ENCODE measurements at places on chromosomes 3 and 15.
A peak's percentile ranks its signal among the peaks of the same experiment; 100 is the strongest.

- H3K36me3 ChIP-seq = no peaks in the 10 kb centered on the region
- DNase-seq = no peak
- H3K27me3 ChIP-seq = no peaks in the 10 kb centered on the region
- no peak overlapping the region for H3K27ac ChIP-seq
- no peak overlapping the region for H3K4me3 ChIP-seq
Measured at GRCh38 chr3:156603379-156604017, 48.6 kb upstream of the SSR3 start.

- no peak for DNase-seq
- H3K4me1 ChIP-seq = 0 out of 2 replicates have a peak, but pooled peaks cover 4% of the 10 kb centered on the region
- no peak overlapping the region for H3K4me3 ChIP-seq
- H3K36me3 ChIP-seq = no peaks in the 10 kb centered on the region
- H3K27me3 ChIP-seq = no peaks in the 10 kb centered on the region
Measured at GRCh38 chr3:146390957-146391356, 78.4 kb downstream of the PLSCR2 start.

DNA sequence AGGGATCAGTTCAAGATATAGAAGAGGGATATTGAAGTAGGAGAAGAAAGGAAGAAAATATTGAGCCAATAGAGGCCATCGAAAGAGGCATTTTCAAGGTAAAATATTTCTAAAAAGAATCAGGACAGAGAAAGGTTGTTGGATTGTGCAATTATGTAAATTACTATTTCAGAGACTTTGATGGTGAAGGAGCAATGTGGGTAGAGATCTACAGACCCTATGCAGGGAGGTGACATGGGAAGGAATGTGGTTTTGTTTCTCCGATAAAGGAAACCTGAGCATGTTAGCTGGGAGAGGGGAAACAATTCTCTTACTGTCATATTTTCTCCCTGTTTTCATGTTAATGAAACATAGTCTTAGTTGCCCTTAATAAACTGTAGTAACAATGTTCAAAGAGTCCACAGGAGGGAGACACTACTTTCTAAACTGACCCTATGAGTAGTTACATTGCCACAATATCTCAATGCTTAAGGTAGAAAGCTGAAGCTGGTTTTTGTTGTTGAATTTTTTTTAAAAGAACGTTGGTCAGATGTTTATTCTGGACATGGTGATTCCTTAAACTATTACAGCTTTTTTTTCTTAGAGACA lies 133.3 kb downstream of the GRM7 start:
- no peaks in the 10 kb centered on the region for H3K4me1 ChIP-seq
- peak; percentile 2 for DNase-seq

DNA sequence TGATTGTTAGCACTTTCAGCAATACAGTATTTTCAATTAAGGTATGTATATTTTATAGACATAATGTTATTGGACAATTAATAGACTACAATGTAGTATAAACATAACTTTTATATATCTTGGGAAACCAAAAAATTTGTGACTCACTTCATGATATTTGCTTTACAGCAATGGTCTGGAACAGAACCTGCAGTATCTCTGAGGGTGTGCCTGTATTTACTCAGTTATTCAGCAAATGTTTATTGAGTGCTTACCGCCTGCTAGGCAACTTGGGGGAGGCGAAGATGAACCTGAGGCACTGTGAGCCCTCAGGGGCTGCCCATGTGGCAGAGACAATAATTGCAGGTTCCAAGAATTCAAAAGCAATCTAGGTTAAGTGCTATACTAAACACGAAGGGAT lies 144.8 kb downstream of the GABRB3 start:
- no peak overlapping the region for H3K27ac ChIP-seq
- no peaks in the 10 kb centered on the region for H3K27me3 ChIP-seq
- no peaks in the 10 kb centered on the region for H3K4me1 ChIP-seq
- no peak overlapping the region for H3K4me3 ChIP-seq
- DNase-seq = no peak

DNA sequence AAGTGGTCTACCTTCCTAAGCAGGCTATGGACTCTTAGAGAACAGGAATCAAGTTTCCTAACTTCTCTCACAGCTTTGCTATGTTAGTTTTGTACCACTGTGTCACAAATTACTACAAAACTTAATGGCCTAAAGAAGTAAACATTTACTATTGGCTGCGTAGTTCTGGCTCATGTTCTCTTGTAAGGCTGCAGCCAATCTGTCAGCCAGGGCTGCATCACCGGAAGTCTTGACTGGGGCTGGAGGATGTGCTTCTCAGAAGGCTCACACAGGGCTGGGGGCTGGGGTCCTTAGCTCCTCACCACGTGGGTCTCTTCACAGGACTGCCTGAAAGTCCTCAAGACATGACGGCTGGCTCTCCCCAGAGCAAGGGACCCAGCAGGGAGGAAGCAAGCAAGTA lies 15.5 kb downstream of the STIMATE start:
- H3K4me3 ChIP-seq = no peak overlapping the region
- H3K36me3 ChIP-seq = no peaks in the 10 kb centered on the region
- H3K27me3 ChIP-seq = no peaks in the 10 kb centered on the region
- H3K27ac ChIP-seq = no peak overlapping the region

DNA sequence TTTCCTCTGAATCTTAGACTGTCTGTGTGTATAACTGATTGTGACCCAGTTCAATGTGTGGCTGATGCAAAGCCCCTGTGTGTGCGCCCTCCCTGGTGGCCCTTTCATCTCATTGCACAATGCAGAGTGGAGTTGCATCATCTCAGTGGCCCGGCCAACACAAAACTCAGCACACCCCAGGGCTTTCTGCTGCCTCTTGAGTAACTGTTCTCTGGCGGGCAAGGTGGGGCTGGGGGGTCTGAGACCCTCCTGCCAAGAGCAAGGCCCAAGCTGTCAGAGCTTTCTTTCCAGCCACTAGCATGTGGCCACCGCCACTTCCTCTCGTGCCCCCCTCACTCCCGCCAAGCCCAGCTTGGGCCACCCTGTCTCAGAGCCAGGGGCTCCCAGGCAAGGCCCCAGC lies 80.7 kb upstream of the ALDH1L1 start:
- no peaks in the 10 kb centered on the region for H3K36me3 ChIP-seq
- H3K27ac ChIP-seq = peak overlapping the region; percentile 75
- peaks cover 30% of the 10 kb centered on the region for H3K4me1 ChIP-seq
- H3K27me3 ChIP-seq = no peaks in the 10 kb centered on the region
- no peak overlapping the region for H3K4me3 ChIP-seq

DNA sequence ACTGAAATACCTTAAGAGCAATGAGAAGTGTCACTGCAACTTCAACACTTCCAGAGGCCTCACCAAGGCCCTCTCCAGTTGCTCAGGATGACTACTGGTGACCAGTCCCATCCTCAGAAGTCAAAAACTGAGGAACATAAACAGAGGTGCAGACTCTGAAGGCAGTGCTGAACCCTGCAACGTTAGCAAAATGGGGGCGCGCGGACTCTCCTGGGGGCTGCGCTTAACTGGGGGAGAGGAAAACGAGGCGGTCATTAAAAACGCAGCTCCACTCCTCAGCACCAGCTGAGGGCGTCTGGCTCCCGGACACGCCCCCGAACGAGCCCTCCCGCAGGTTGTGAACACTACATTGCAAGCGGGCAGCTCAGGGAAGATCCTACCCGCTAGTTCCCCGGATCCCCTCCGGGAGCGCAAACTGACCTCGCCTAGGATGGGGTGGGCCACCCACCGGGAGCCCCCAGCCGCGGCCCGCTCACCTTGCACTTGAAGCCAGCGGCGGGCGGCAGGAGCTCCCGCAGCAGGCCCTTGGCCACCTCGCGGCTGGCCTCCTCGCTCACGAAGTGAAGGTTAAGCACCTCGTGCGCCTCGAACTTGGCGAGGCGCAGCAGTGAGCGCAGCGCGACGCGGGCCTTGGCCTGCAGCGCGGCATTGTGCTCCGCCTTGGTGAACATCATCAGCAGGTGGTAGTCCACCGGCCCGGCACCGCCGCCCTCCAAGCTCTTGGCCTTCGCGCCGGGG lies 711 bp downstream of the XXYLT1 start:
- peak; percentile 71 for DNase-seq
- H3K27ac ChIP-seq = no peak overlapping the region
- H3K4me1 ChIP-seq = peaks cover 36% of the 10 kb centered on the region
- peaks cover 2% of the 10 kb centered on the region for H3K36me3 ChIP-seq

- peaks cover 49% of the 10 kb centered on the region for H3K4me1 ChIP-seq
- peak overlapping the region; percentile 90 for H3K27ac ChIP-seq
- no peaks in the 10 kb centered on the region for H3K36me3 ChIP-seq
- H3K27me3 ChIP-seq = no peaks in the 10 kb centered on the region
- H3K4me3 ChIP-seq = peak overlapping the region; percentile 42
Measured at GRCh38 chr3:126267169-126267975, 87.0 kb upstream of the ALDH1L1 start.

DNA sequence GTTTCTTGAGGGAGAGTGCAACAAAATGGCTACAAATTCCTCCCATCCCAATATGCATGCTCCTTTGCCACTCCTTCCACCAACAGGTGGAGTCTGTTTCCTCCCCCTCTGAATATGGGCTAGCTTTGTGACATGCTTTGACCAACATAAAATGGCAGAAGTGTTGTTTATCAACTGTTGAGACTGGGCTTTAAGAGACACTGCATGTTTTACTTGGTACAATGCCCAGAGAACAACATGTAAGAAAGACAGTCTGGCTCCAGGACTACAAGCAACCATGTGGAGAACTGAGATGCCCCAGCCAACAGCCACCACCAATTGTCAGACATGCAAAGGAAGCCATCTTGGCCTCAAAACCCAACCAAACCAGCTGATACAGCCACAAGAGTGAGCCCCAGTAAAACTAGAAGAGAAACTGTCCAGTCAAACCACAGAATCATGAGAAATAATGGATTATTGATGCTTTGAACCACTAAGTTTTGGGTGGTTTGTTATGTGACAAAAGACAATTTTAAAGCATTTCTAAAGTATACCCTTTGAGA lies 40.5 kb downstream of the NUDT16 start:
- DNase-seq = no peak
- H3K36me3 ChIP-seq = no peaks in the 10 kb centered on the region
- no peak overlapping the region for H3K4me3 ChIP-seq
- H3K27me3 ChIP-seq = no peaks in the 10 kb centered on the region
- no peaks in the 10 kb centered on the region for H3K4me1 ChIP-seq
- H3K27ac ChIP-seq = no peak overlapping the region

- DNase-seq = no peak
- no peak overlapping the region for H3K4me3 ChIP-seq
- no peaks in the 10 kb centered on the region for H3K27me3 ChIP-seq
- H3K27ac ChIP-seq = no peak overlapping the region
Measured at GRCh38 chr3:164004205-164004604, 1074.1 kb downstream of the SI start.

GRCh38 chr3:119427669-119428068 lies 35.7 kb downstream of the TMEM39A start:
- H3K36me3 ChIP-seq = peaks cover 3% of the 10 kb centered on the region
- H3K4me3 ChIP-seq = no peak overlapping the region
- H3K4me1 ChIP-seq = no peaks in the 10 kb centered on the region

- H3K4me1 ChIP-seq = no peaks in the 10 kb centered on the region
- H3K27ac ChIP-seq = no peak overlapping the region
- H3K27me3 ChIP-seq = no peaks in the 10 kb centered on the region
- no peak for DNase-seq
Measured at GRCh38 chr3:56291953-56292352, 176.3 kb downstream of the ERC2 start.

- no peak overlapping the region for H3K4me3 ChIP-seq
- H3K27ac ChIP-seq = peak overlapping the region; percentile 53
- H3K36me3 ChIP-seq = peaks cover 1% of the 10 kb centered on the region
- DNase-seq = peak; percentile 52
Measured at GRCh38 chr15:62798536-62798935, 244.0 kb upstream of the TPM1 start.

DNA sequence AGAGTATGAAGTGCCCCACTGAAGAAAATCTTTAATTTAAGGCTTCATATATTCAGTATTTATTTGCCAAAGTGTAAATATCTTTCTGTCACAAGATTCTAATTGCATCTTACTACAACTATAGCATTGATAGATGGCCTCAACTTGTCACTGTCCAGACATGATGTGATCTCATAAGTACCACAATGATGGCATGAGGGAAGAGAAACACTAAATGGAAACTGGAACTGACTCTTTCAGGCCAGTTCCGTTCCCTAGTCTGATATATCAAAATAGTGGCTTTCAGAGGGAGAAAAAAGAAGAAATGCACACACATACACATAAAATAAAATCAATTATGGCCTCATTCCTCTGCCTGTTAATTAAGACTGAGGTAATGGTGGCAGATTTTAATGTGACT lies 615.7 kb downstream of the TBL1XR1 start:
- no peaks in the 10 kb centered on the region for H3K27me3 ChIP-seq
- DNase-seq = no peak
- H3K27ac ChIP-seq = no peak overlapping the region
- no peaks in the 10 kb centered on the region for H3K36me3 ChIP-seq

- H3K4me1 ChIP-seq = no peaks in the 10 kb centered on the region
- no peak for DNase-seq
Measured at GRCh38 chr15:43270113-43270665, 3.5 kb upstream of the TGM5 start.

GRCh38 chr3:189361103-189361835 lies 189.5 kb downstream of the TPRG1 start:
- no peaks in the 10 kb centered on the region for H3K36me3 ChIP-seq
- H3K4me3 ChIP-seq = no peak overlapping the region
- no peak overlapping the region for H3K27ac ChIP-seq

DNA sequence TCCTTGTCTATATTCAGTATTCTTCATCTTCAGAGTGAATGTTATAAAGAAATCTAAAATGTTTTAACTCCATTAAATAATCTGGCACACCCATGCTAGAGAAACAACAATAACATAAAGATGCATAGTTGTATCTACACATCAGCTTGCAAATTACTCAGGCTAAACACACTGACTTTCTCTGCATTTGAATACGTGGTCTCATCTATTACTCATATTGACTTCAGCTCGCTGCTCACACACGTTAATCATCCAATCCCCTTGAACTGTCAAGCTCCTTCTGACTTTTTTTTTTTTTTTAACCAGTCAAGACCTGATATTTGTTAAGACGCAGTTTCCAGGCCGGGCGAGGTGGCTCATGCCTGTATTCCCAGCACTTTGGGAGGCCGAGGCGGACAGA lies 1137.3 kb upstream of the CADM2 start:
- no peaks in the 10 kb centered on the region for H3K36me3 ChIP-seq
- H3K4me3 ChIP-seq = no peak overlapping the region
- DNase-seq = no peak
- no peaks in the 10 kb centered on the region for H3K4me1 ChIP-seq

GRCh38 chr15:48759921-48760320 lies 50.9 kb downstream of the CEP152 start:
- DNase-seq = no peak
- peaks cover 33% of the 10 kb centered on the region for H3K4me1 ChIP-seq
- no peak overlapping the region for H3K4me3 ChIP-seq
- no peak overlapping the region for H3K27ac ChIP-seq
- H3K36me3 ChIP-seq = no peaks in the 10 kb centered on the region
- H3K27me3 ChIP-seq = no peaks in the 10 kb centered on the region

- no peak for DNase-seq
- H3K36me3 ChIP-seq = no peaks in the 10 kb centered on the region
- no peaks in the 10 kb centered on the region for H3K4me1 ChIP-seq
Measured at GRCh38 chr3:156910022-156910421, 83.9 kb downstream of the LEKR1 start.

GRCh38 chr15:50167110-50167509 lies 14.9 kb upstream of the SLC27A2 start:
- no peak overlapping the region for H3K4me3 ChIP-seq
- no peak overlapping the region for H3K27ac ChIP-seq
- no peaks in the 10 kb centered on the region for H3K27me3 ChIP-seq
- DNase-seq = no peak
- H3K36me3 ChIP-seq = no peaks in the 10 kb centered on the region

- H3K27me3 ChIP-seq = no peaks in the 10 kb centered on the region
- H3K27ac ChIP-seq = no peak overlapping the region
- no peaks in the 10 kb centered on the region for H3K4me1 ChIP-seq
Measured at GRCh38 chr15:85772668-85773067, 22.1 kb downstream of the KLHL25 start.

GRCh38 chr3:146529021-146529420 lies 15.4 kb downstream of the PLSCR1 start:
- H3K27me3 ChIP-seq = no peaks in the 10 kb centered on the region
- H3K27ac ChIP-seq = no peak overlapping the region
- DNase-seq = no peak

Data from Caco-2 (cell line).